ENCODE measurements at places on chromosomes 7 and 10. TPM values are rescaled to one million over a fixed set of nuclear protein-coding genes. Genes with fewer than 3 reads are reported as not detected.

DNA sequence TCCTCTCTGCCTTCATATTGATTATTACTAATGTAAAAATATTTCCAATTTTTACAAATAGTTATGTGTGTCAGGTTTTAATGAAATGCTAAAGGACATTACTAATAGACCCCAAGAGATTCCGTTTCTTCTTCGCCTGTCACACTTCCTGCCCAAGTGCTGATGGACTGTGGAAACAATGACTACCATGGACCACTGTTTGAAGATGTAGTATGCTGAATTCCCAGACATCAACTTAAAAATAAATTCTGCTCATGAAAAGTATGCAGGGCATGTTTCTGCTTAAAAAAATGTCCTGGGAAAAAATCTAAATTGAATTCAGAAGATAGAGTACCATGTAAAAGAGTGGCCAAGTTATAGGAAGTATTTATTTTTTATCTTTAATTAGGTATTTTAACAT, 52.1 kb downstream of the ST7 start:
- H3K4me3 ChIP-seq, result no peak overlapping the region
- H3K27ac ChIP-seq, result no peak overlapping the region
- no peak for DNase-seq
- H3K4me1 ChIP-seq, result peaks cover 16% of the 10 kb centered on the region
- peaks cover 28% of the 10 kb centered on the region for H3K27me3 ChIP-seq

Gene ZNF804B
- total RNA-seq, result not detected

GRCh38 chr10:63584725-63585035, 63.5 kb downstream of the REEP3 start:
- no peaks in the 10 kb centered on the region for H3K36me3 ChIP-seq
- no peak overlapping the region for H3K27ac ChIP-seq
- H3K4me3 ChIP-seq, result no peak overlapping the region
- no peak for DNase-seq
- peaks cover 5% of the 10 kb centered on the region for H3K4me1 ChIP-seq
- no peaks in the 10 kb centered on the region for H3K27me3 ChIP-seq

- no peak overlapping the region for H3K27ac ChIP-seq
- peaks cover 10% of the 10 kb centered on the region for H3K27me3 ChIP-seq
- H3K4me3 ChIP-seq, result no peak overlapping the region
- no peaks in the 10 kb centered on the region for H3K36me3 ChIP-seq
- no peak for DNase-seq
Measured at GRCh38 chr7:39468808-39469374, 97.3 kb upstream of the YAE1 start.

Gene ANKRD61
- total RNA-seq, result 0.56 TPM

Gene PRPS1L1
- not detected for total RNA-seq

- no peak overlapping the region for H3K27ac ChIP-seq
- peaks cover 31% of the 10 kb centered on the region for H3K36me3 ChIP-seq
- no peaks in the 10 kb centered on the region for H3K27me3 ChIP-seq
- no peak overlapping the region for H3K4me3 ChIP-seq
- DNase-seq, result no peak
- H3K4me1 ChIP-seq, result peaks cover 41% of the 10 kb centered on the region
Measured at GRCh38 chr7:131076711-131077181, 250.9 kb upstream of the MKLN1 start.

- H3K4me1 ChIP-seq, result no peaks in the 10 kb centered on the region
- no peak overlapping the region for H3K4me3 ChIP-seq
- no peak overlapping the region for H3K27ac ChIP-seq
- no peak for DNase-seq
- no peaks in the 10 kb centered on the region for H3K36me3 ChIP-seq
Measured at GRCh38 chr7:42677751-42678699, 233.8 kb downstream of the C7orf25 start.

Gene DMBT1
- not detected for total RNA-seq

Gene GLI3
- total RNA-seq, result not detected

DNA sequence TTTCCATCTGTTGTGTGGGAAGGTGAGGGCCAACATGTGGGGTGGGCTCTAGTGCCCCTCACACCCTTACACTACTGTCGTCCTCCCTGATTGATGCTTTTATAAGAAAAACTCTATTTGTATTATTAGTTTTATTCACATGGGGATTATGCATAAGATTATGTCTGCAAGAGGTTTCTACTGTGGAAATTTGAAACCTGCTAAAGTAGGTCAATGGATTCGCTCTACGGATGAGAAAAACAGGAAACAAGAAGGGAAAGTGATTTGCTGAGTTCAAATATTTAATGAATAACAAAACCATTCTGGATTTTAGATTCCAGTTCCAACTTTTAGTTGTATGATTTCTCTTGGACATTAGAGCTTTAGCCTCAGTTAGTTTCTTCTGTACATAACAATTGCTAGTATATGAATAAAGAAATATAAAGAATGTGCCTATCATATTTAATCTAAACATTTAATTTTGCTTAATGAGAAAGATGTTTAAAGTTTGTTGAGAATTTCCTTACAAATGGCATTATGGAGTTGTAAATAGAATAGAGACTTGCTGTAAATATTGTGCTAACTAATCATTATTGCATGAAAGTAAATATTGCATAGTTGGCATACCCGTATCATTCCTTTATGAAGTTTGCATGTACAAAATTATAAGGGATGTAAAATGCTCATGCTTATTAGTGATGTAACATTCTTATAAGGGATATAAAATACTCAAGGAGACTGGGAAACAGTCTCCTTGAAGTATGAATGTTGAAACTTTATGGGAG, 193.8 kb downstream of the THSD7A start:
- no peak for DNase-seq
- no peak overlapping the region for H3K4me3 ChIP-seq
- H3K27me3 ChIP-seq, result no peaks in the 10 kb centered on the region

DNA sequence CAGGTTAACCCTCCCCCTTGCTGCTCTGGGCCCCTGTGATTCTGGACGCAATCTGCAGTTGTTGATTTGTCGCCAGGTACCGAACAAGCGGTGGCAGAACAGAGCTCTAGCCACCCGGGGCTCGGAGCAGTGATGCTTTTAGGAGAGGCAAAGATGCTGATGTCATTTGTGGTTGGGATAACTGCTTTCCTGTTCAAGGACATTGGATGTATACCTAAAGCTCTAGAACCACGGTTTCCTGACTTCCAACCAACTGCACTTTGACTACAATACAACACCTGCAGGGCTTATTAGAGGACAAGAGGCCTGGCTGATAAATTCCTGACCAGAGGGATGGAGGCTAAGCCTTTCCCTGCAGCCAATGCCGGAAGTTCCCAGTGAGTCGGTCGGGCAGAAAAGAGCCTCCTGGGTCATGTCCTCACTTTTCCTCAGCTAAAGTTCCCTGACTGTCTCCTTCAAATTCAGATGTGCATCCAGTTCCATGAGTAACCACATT, 6.5 kb upstream of the RBM20 start:
- H3K4me3 ChIP-seq, result no peak overlapping the region
- peaks cover under 1% of the 10 kb centered on the region for H3K36me3 ChIP-seq
- no peak overlapping the region for H3K27ac ChIP-seq
- no peak for DNase-seq
- H3K27me3 ChIP-seq, result peaks cover 38% of the 10 kb centered on the region
- H3K4me1 ChIP-seq, result peaks cover 11% of the 10 kb centered on the region

DNA sequence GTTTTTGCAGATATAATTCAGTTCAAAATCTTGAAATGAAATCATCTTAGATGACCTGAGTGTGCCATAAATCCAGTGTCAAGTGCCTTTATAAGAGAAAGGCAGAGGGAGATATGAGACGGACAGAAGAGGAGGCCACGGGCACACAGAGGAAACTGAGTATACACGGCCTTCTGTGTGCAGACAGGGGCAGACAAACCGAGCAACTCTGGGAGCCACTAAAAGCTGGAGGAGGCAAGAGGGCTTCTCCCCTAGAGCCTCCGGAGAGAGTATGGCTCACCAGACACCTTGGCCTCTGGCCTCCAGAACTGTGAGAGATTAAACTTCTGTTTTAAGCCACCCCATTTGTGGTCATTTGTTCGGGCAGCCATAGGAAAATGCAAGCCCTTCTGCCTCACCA, 12.6 kb downstream of the TSPAN15 start:
- H3K4me3 ChIP-seq, result no peak overlapping the region
- peak overlapping the region; percentile 29 for H3K27ac ChIP-seq
- no peak for DNase-seq
- no peaks in the 10 kb centered on the region for H3K27me3 ChIP-seq
- peaks cover 50% of the 10 kb centered on the region for H3K4me1 ChIP-seq

- peaks cover 9% of the 10 kb centered on the region for H3K27me3 ChIP-seq
- no peak overlapping the region for H3K4me3 ChIP-seq
- no peaks in the 10 kb centered on the region for H3K4me1 ChIP-seq
- no peaks in the 10 kb centered on the region for H3K36me3 ChIP-seq
Measured at GRCh38 chr7:22325671-22326070, 31.3 kb downstream of the RAPGEF5 start.

- H3K27ac ChIP-seq, result no peak overlapping the region
- H3K4me1 ChIP-seq, result peaks cover 8% of the 10 kb centered on the region
- H3K4me3 ChIP-seq, result no peak overlapping the region
- DNase-seq, result no peak
- H3K36me3 ChIP-seq, result no peaks in the 10 kb centered on the region
- H3K27me3 ChIP-seq, result peaks cover 4% of the 10 kb centered on the region
Measured at GRCh38 chr10:97782455-97783228, 10.8 kb upstream of the SFRP5 start.

- H3K27me3 ChIP-seq, result no peaks in the 10 kb centered on the region
- H3K4me3 ChIP-seq, result no peak overlapping the region
- DNase-seq, result no peak
- H3K4me1 ChIP-seq, result no peaks in the 10 kb centered on the region
- H3K27ac ChIP-seq, result no peak overlapping the region
Measured at GRCh38 chr7:83534488-83534887, 114.5 kb downstream of the SEMA3E start.

GRCh38 chr7:66756889-66757288, 16.4 kb downstream of the RABGEF1 start:
- peaks cover 40% of the 10 kb centered on the region for H3K4me1 ChIP-seq
- H3K4me3 ChIP-seq, result no peak overlapping the region

Gene AS3MT
- total RNA-seq, result 0.47 TPM

GRCh38 chr7:127189886-127190285, 62.9 kb downstream of the GRM8 start:
- H3K27me3 ChIP-seq, result peaks cover 15% of the 10 kb centered on the region
- H3K36me3 ChIP-seq, result no peaks in the 10 kb centered on the region

DNA sequence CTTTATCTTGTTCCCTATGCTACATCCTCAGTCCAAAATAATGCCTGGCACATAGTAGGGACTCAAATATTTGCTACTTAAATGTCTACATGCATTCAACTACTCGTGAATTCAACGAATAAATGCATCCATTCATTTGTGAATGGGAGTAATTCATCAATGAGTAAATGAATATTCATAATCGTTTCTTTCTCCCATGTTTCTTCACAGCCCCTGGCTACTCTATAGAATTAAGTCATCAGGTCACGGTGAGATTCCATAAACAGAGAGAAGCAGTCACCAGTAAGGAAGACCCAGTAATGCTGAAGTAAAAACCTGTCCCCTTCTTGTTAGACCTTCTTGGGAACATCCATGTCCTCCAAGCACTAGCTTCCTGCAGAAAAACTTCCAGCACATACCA, 48.4 kb downstream of the ATE1 start:
- H3K4me1 ChIP-seq, result no peaks in the 10 kb centered on the region
- H3K27ac ChIP-seq, result no peak overlapping the region
- no peak for DNase-seq
- H3K4me3 ChIP-seq, result no peak overlapping the region

Gene SFTPD
- not detected for total RNA-seq

DNA sequence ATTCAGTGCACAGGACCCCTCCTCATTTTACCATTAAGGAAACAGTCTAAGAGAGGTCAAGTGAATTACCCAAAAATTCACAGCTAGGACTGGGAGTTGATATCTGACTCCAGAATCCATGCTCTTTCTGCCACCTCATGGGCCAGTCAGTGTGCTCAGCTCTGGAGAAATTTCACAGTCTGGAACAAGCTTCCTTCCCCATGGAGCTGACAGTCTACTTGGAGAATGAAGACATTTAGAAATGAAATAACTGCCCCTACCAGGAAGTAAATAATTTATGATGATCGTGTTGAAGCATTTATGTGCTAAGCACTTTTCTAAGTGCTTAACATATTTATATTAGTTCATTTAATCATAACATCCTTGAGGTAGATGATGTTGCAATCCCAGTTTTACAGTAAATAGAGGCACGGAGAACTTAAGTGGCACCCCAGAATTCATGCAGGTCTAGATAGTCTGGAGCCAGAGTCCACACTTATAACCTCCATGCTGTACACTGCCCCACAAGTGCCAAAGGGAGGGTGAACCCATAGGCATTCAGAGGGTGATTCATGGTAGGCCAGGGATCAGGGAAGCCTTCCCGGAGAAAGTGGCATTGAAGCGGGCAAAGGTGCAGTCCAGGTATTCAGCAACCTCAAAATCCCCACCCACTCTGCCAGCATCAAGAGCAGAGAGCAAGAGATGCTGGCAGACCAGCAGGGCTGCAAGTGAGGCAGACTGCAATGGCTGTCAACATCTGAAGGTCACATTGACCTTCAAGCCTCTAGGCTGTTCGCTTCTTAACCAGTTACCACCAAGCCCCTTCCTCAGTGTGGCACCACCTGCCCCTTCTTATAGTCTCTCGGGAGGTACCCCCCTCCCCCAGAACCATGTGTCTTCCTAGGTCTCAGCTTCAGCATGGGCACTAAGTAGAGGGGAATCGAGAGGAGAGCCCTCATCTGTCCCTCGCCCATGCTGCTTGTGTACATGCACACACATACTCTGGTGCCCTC, 38.4 kb upstream of the LRRC4 start:
- no peak overlapping the region for H3K4me3 ChIP-seq
- peaks cover 15% of the 10 kb centered on the region for H3K4me1 ChIP-seq
- DNase-seq, result no peak
- no peaks in the 10 kb centered on the region for H3K27me3 ChIP-seq
- no peak overlapping the region for H3K27ac ChIP-seq

DNA sequence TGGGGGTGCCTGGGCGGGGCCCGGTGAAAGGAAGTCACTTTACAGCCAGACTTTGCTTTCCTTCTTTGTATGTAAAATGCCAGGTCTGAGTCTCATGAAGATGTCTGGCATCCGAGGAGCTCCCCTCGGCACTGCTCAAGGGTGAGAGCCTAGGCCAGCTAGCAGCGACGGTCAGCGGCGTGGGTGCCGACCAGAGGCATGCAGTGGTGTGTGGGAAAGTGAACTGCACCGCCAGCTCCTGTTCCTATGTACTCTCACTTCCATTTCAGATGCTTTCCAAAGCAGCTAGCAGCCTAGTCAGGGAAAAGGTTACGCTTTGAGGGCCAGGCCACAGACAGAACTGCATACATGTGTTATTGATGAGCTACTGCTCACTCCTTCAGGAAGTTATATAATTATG, 172.8 kb downstream of the ZMYND11 start:
- H3K27ac ChIP-seq, result no peak overlapping the region
- no peak overlapping the region for H3K4me3 ChIP-seq
- DNase-seq, result no peak
- H3K27me3 ChIP-seq, result no peaks in the 10 kb centered on the region

- H3K36me3 ChIP-seq, result no peaks in the 10 kb centered on the region
- no peak for DNase-seq
- H3K4me3 ChIP-seq, result no peak overlapping the region
- H3K27ac ChIP-seq, result no peak overlapping the region
Measured at GRCh38 chr7:153090764-153091163, 331.2 kb downstream of the ACTR3B start.
